ENCODE measurements at places on chromosomes 5 and 9. TPM values are rescaled to one million over a fixed set of nuclear protein-coding genes. Genes with fewer than 3 reads are reported as not detected.

- 0 out of 2 replicates have a peak overlapping the region, but pooled peaks have one; percentile 3 for H3K4me3 ChIP-seq
- no peaks in the 10 kb centered on the region for H3K36me3 ChIP-seq
- no peak overlapping the region for H3K27ac ChIP-seq
- no peaks in the 10 kb centered on the region for H3K27me3 ChIP-seq
Measured at GRCh38 chr9:23229890-23230317, 596.1 kb downstream of the ELAVL2 start.

The PCDHA11 gene
- total RNA-seq = 26.5 TPM

The CCNI2 gene
- 0.74 TPM for total RNA-seq

- peak overlapping the region; percentile 52 for H3K27ac ChIP-seq
- H3K36me3 ChIP-seq = no peaks in the 10 kb centered on the region
- H3K4me1 ChIP-seq = peaks cover 39% of the 10 kb centered on the region
- peak; percentile 67 for DNase-seq
- H3K27me3 ChIP-seq = no peaks in the 10 kb centered on the region
Measured at GRCh38 chr9:124659099-124659659, 111.9 kb downstream of the NR6A1 start.

DNA sequence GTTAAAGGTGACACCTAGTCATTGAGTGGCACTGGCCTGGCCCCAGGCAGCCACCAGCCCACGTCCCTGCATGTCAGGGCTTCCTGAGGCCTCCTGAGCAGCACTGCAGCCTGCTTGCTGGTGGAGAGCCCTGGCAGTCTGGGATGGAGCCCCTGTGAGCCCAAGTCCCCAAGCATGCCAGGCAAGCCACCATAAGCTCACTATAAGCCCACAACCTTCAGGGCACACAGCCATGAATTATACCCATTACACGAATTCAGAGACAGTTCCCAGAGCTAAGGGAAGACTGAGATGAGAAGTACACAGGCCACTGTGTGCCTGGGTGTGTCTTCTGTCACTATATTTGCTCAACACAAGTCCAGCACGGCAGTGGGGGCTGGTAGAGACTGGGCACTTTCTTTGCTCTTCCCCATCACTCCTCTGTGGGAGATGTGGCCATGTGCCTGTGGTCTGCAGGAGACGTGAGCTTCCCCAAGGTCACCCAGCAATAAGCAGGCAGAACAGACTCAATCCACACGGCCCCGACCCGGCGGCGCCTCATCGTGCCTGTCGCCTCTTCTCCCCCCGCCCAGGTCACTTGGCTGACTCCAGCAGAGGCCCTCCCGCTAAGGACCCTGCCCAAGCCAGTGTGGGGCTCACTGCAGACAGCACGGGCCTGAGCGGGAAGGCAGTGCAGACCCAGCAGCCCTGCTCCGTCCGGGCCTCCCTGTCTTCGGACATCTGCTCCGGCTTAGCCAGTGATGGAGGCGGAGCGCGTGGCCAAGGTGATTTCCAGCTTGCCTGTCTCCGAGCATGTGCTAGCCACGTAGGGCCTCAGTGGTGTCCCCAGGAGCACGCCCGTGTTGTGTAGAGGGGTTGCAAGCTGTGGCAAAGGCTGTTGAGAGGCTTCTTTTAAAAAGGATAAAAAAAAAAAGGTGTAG, 114.8 kb downstream of the WNK2 start:
- no peak for DNase-seq
- H3K4me3 ChIP-seq = no peak overlapping the region
- no peaks in the 10 kb centered on the region for H3K4me1 ChIP-seq
- no peaks in the 10 kb centered on the region for H3K27me3 ChIP-seq
- no peak overlapping the region for H3K27ac ChIP-seq

DNA sequence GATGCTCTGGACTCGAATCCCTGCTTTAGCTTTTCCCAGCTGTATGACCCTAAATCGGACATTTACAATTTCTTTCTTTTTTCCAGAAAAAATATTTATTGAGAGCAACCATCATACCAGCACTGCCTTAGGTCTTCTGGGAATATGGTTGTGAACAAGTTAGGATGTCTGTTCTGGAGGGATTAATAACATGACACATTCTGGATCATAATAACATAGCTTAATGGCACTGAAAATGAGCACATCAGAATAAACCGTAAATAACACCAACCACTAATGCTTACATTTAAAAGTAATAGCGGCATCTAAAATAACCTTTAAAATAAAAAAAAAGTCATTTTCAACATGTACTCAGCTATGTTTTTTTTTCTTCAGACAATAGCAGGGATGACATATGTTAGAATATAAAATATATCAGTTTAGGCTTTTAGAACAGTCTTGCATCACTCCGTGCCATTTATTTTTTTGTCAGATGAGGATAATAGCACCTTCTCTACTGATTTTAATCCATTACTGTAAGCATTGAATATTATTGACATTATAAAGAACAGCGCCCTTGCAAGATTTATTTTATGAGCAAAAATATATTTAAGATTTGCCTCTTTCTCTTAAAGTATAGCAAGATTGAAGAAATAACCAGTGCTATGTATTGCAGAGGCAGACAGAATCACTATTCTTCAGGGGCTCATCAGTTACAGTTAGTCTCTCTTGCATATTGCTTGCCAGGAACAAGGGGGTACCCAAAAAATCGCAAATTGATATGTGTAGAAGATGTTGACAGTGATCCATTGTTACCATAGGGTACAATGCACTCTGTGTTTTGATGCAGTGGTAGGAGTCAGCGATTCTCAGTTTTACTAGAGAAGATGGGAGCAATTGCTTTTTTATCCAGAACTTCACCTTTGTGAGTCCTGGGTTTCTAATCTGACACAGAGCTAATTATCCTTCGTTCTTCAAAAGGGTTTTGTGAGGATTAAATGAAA, 168.4 kb upstream of the NR3C1 start:
- no peak for DNase-seq
- H3K27ac ChIP-seq = no peak overlapping the region

- no peaks in the 10 kb centered on the region for H3K4me1 ChIP-seq
- H3K36me3 ChIP-seq = no peaks in the 10 kb centered on the region
- peak; percentile 31 for DNase-seq
- no peak overlapping the region for H3K27ac ChIP-seq
- no peak overlapping the region for H3K4me3 ChIP-seq
Measured at GRCh38 chr5:103973669-103974068, 411.1 kb upstream of the NUDT12 start.

The CEL gene
- total RNA-seq = 1.0 TPM

DNA sequence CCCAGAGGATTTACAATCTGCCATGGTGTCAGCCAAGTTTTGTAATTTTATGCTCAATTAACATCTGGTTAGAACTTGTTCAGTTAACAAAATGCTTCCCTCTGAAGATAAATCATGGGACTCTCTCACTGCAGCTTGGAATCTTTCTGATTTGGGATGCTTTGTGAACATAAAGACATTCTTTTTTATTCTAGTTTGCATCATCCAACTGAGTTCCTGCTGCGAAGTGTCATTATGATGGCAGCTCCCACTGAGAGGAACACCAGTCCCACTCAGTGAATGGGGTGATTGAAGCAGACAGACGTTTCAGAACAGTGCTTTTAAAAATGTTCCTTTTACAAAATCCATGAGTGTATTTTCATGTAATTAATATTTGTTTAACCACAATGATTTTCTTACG, 863.8 kb downstream of the TLE4 start:
- no peaks in the 10 kb centered on the region for H3K36me3 ChIP-seq
- no peaks in the 10 kb centered on the region for H3K27me3 ChIP-seq
- H3K4me1 ChIP-seq = no peaks in the 10 kb centered on the region
- no peak for DNase-seq
- H3K4me3 ChIP-seq = no peak overlapping the region

DNA sequence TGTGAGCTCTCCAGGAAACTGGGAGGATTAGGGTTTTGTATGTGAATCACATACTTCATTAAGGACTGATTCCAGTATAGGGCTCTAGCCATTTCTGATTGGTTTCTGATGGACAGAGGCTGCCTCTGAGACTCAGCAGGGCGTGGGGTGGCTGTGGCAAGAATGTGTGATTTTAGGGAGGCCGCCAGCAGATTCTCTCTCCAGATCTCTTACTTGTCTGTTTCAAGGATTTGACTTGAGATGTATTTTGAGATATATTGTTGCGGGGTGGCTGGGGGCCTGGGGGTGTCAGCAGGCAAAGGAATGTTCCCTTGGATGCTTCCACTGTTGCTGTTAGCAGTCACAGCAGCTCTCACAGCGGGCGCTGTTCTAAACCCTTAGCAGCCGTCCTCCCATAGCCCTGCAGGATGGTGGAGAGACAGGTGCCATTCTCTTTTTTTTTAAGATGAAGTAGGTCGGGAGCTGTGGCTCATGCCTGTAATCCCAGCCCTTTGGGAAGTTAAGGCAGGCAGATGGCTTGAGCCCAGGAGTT, 8.0 kb upstream of the HNRNPAB start:
- DNase-seq = no peak
- H3K4me3 ChIP-seq = no peak overlapping the region
- 0 out of 2 replicates have a peak, but pooled peaks cover 2% of the 10 kb centered on the region for H3K36me3 ChIP-seq
- H3K27ac ChIP-seq = no peak overlapping the region

DNA sequence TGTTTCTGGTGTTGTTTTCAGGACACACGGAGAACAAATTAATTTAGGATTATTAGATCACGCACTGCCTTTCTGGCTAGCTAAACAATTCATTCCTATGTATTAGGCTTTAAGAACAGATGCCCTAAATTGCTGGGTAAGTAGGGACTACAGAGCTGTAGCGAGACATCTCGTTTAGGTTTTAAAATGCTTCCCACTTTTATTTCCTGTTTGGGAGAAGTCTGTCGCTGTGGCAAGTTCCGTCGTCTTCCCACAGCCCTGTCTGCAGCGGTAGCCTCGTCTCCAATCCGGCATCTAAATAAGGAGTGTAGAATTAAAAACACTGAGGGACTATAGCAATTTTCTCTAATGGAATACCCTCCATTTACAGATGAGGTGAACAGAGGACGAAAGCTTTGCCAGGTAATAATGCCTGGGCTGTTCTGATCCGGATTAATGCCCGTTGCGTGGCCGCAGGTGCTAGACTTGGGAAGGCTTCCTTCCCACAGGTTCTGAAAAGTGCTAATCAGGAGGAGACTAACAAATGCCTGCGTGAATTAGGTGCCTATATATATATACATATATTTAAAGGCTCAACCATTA, 1.3 kb upstream of the TRIM36 start:
- peaks cover 65% of the 10 kb centered on the region for H3K27me3 ChIP-seq
- H3K4me1 ChIP-seq = peaks cover 16% of the 10 kb centered on the region
- no peak overlapping the region for H3K27ac ChIP-seq
- H3K4me3 ChIP-seq = peak overlapping the region; percentile 96

- no peaks in the 10 kb centered on the region for H3K4me1 ChIP-seq
- no peaks in the 10 kb centered on the region for H3K36me3 ChIP-seq
- no peak overlapping the region for H3K4me3 ChIP-seq
- no peaks in the 10 kb centered on the region for H3K27me3 ChIP-seq
- no peak overlapping the region for H3K27ac ChIP-seq
- DNase-seq = no peak
Measured at GRCh38 chr5:10839916-10840599, 79.0 kb upstream of the DAP start.

GRCh38 chr5:2631758-2632157, 119.7 kb downstream of the IRX2 start:
- H3K27me3 ChIP-seq = no peaks in the 10 kb centered on the region
- H3K36me3 ChIP-seq = no peaks in the 10 kb centered on the region
- no peak overlapping the region for H3K4me3 ChIP-seq

DNA sequence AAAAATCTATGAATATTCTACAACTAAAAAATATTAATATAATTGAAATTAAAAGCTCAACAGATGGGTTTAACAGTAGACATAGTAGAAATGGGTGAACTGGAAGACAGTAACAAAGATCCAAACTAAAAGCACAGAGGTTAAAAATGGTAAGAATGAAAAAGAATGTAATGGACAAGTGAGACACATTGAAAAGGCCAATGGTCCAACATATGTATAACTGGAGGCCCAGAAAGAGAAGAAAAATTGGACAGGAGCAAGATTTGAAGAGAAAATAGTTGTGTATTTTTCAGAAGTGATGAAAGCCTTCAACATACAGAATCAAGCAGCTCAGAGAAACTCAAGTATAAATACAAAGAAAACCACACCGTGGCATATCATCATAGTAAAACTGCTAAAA, 58.6 kb downstream of the PCDHGC5 start:
- peaks cover 6% of the 10 kb centered on the region for H3K4me1 ChIP-seq
- peak; percentile 30 for DNase-seq
- H3K36me3 ChIP-seq = peaks cover 9% of the 10 kb centered on the region
- no peaks in the 10 kb centered on the region for H3K27me3 ChIP-seq
- H3K27ac ChIP-seq = no peak overlapping the region
- no peak overlapping the region for H3K4me3 ChIP-seq

The PIP5KL1 gene
- total RNA-seq = 13.4 TPM

GRCh38 chr9:79134654-79135053, 437.1 kb upstream of the TLE4 start:
- DNase-seq = peak; percentile 81
- H3K4me1 ChIP-seq = no peaks in the 10 kb centered on the region
- H3K27me3 ChIP-seq = no peaks in the 10 kb centered on the region
- no peaks in the 10 kb centered on the region for H3K36me3 ChIP-seq
- no peak overlapping the region for H3K27ac ChIP-seq

The HSPB3 gene
- not detected for total RNA-seq

DNA sequence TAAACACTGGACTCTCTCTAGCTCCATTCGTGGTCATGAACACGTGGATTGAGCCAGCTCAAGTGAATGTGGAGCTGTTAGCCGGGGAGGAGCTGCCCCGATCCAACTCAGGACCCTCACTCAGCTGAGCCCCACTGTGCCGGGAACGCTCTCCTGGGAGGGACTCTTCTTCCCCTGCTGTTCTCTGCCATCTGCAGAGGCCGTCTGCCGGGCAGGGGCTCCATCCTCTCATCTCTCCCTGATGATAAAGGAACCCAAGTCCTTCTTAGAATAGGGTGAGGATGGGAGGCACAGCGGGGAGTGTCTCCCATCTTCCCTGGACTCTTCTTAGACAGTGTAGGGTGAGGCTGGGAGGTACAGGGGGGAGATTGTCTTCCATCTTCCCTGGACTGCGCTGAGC, 120.5 kb upstream of the IRX4 start:
- no peaks in the 10 kb centered on the region for H3K27me3 ChIP-seq
- no peak overlapping the region for H3K27ac ChIP-seq
- no peaks in the 10 kb centered on the region for H3K4me1 ChIP-seq
- no peak overlapping the region for H3K4me3 ChIP-seq
- DNase-seq = no peak

The SPOCK1 gene
- total RNA-seq = 10.5 TPM

The CTSV gene
- 59.1 TPM for total RNA-seq

The ZFYVE16 gene
- total RNA-seq = 24.2 TPM

DNA sequence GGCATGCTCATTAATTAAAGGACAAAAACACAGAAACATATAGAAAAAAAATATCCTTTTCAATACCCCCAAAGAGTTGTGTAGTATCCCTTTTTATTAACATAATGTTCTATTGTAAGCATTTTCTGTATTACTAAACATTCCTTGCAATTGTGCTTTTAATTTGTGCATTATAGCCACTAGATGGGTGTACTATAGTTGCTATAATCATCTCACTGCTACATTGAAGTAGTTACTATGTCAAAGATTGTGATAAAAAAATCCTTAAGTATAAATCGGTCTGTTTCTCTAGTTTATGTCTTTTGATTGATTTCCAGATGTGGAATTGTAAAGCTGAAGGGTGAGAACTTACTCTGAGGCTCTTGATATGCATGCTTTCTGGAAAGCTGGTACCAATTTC, 21.4 kb downstream of the FREM1 start:
- peaks cover 19% of the 10 kb centered on the region for H3K4me1 ChIP-seq
- H3K4me3 ChIP-seq = no peak overlapping the region
- no peak for DNase-seq
- no peak overlapping the region for H3K27ac ChIP-seq

All from GM23338 (cell line).